ENCODE measurements at places on chromosomes 2 and 18.

DNA sequence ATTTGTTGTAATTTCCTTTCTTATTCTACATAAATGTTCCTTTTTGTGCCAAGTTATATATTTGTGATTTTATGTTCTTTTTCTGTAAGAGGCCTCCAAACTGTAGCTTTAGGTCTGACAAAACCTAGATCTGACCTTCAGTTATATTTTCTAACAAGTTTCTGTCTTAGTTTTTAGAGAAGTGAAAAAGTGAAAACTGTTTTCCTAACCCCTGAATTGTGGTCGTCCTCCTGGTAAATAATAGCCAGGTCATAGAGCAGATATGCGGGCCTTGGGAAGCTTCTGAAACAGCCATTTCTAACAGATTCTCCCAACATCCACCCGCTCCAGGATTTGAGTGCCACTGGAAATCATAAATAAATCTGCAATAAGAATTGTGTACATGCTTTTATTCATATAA is 398.4 kb upstream of the CWC22 start:
- no peak for DNase-seq

- no peak for DNase-seq
These were observed 90.4 kb downstream of the TPO start for GRCh38 chr2:1503471-1504310.

DNA sequence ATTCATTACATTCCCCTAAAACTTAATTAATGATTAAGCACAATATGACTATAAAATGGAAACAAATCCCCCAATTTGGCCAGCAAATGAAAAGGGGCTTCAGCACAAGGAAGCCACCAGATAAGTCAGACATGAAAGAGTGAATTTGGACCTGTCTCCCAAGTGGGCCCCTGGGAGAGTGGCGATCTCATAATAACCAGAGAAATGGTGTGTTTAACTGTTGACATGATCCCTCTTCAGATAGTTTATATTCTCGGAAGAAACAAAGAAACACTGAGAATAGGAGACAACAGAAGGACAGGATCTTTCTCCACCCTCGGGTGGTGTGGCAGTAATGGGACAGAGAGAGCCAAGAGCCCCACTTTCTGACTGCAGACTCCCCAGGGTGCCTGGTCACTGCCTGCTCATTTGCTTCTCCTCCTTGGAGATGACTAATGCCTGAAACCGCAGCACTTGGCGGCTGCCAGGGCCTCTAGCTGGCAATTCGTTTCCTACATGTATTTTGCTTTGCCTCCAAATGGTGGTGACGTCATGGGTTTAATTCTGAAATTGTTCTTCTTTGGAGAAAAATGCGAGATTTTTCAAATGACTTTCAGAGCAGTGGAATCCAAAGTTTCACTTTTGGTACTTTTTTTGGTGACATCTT is 46.4 kb upstream of the SPP2 start:
- DNase-seq = peak; percentile 18

DNA sequence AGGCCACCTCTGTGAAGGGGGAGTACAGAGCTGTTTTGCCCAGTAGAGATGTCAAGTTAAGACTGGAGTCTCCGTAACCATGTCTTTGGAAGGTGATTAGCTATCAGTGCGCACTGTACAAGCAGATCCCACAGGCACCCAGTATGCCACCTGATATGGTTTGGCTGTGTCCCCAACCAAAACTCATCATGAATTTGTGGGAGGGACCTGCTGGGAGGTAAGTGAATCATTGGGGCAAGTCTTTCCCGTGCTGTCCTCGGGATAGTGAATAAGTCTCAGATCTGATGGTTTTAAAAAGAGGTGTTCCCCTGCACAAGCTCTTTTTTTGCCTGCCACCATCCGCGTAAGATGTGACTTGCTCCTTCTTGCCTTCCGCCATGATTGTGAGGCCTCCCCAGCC is 90.2 kb downstream of the ACTR2 start:
- no peak for DNase-seq

- DNase-seq = no peak
These were observed 178.8 kb downstream of the ICOS start for GRCh38 chr2:204115137-204116056.

- DNase-seq = peak; percentile 38
These were observed 48.8 kb upstream of the IHH start for GRCh38 chr2:219109471-219109870.

DNA sequence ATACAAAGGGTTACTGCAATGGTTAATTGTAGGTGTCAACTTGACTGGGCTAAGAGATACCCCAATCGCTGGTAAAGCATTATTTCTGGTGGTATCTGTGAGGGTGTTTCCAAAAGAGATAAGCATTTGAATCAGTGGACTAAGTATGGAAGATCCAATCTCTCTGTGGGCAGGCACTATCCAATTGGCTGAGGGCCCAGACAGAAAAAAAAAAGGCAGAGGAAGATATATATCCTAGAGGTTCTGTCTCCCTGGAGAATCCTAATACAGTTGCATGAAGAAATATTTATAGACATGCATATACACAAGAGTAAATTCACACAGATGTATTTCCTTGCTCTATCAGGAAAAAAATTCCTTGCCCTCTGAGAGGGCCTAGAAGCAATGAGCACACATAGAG is 43.9 kb downstream of the TBC1D8 start:
- DNase-seq = no peak

DNA sequence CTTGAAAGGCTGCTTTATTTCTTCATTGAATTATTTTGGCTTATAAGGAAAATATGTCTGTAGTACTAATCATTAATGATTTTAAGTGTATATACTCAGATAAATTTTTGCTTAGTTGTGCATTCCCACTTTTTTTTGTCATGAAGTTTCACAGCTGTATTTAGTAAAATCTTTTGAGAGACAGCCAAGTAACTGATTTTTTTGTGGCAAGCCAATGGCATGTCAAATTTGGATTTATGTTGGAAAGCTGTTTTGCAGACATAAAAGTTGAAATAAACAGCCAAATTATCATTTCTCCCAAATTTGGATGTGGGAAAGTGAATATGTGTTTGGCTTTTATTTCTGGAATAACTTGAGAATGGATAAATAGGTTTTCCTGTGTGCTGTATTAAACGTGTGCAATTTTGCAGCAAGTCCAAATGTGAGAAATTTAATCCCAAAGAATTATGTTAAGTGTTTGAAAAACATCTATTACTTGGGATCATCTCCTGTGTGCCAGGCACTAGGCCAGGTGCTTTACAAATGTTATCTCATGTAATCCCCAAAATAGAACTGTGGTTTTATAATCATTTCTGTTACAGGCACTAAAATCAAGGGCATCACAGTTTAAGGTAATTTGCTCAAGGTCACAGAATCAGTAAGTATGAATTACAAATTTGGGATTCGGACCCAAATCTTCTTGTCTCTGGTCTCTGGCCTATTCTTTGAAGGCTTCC is 160.4 kb downstream of the PTPRM start:
- DNase-seq = no peak

- DNase-seq = no peak
These were observed 91.6 kb upstream of the MAP4K3 start for GRCh38 chr2:39528701-39529100.

GRCh38 chr2:198162276-198162675 is 357.9 kb downstream of the PLCL1 start:
- DNase-seq = no peak

DNA sequence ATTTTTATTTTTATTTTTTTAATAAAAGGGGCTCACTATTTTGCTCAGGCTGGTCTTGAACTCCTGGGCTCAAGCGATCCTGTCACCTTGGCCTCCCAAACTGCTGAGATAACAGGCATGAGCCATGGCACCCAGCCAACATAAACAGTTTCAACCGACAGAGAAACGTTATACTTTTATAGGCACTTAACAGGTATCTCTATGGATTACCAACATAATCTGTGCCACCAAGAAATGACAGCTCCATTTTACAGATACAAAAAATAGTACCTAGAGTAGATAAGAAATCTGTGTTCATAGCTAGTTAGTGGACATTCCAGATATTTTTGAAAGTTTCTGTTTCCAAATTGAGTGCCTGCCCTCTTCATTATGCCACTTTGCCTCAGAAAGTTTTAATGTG is 1316.7 kb downstream of the LRP1B start:
- no peak for DNase-seq

DNA sequence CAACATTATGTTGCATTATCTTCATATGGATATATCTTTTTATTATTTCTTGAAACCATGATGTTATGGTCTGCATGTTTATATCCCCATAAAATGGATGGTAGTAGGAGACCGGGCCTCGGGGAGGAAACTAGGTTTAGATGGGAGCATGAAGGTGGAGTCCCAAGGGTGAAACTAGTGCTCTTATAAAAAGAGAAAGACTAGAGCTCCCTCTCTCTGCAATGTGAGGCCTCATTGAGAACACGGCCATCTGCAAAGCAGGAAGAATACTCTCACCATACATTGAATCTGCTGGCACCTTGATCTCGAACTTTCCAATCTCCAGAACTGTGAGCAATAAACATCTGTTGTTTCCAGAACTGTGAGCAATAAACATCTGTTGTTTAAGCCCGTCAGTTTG is 64.0 kb downstream of the NXPH2 start:
- no peak for DNase-seq

DNA sequence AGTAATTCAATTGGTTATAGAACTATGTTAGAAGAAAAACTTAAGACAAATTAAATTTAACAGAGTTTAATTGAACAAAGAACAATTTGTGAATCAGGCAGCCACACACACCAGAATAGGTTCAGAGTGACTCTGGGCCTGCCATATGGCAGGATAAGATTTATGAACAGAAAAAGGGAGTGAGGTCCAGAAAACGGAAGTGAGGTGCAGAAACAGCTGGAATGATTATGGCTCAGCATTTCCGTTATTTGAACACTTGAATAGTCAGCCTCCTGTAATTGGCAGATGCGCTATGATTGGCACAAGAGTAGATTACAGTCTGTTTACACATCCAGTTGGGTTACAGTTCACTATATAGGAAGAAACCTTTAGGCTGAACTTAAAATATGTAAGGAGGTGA is 99.0 kb downstream of the MBD2 start:
- DNase-seq = no peak
